ENCODE measurements at places on chromosomes 13 and 19.

DNA sequence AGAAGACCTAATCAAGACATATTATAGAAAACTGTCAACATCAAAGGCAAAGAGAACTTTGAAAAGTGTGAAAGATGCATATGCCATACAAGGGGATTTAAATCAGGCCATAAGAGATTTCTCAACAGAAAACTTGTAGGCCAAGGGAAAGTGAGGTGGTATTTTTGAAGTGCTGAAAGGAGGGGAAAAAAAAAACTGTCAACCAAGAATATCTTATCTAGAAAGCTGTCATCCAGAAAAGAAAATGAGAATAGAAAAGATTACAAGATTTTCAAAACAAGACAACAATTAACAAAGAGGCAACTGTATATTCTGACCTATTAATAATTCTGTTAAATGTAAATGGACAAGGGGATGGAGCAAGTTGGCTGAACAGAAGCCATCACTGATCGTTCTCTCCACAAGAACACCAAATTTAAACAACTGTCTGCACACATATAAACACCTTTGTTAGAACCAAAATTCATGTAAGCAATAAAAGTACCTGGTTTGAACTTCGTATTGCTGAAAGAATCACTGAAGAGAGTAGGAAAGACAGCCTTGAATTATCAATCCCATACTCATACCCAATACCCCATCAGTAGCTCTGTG, 880.1 kb upstream of the PCDH9 start:
- no peak for DNase-seq

DNA sequence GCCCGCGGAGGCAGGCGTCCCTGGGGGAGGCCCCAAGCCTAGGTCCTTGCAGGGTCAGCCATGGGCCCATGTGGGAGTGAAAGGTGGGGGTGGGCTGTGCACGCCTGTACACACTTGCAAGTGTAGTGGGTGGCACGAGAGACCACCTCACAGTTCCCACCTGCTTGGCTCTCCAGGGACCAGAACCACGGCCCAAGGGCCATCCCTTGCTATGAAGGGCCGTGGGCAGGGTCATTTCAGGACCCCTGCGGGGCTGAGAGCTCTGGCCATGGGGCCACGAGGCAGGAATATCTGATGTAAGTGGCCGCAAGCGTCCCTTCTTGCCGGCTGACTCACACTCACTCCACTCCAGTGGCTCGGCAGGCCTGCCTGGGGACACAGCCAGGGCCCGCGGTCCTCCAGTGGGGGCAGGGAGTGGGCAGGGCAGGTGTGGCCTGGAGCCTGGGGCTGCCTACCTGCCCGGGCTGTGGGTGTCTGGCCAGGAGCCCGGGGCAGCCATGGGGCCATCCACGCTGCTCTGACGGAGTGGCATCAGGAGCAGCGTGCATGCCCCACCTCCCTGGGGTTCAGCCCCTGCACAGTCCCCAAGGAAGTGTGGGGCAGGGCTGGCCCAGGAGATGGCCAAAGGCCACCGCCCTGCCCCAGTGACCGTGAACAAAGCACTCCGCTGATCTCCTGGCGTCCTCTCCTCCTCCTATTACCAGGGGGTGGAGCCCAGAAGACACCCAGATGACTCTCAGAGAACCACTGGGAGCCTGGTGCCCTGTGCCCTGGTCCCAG, 8.6 kb upstream of the MKNK2 start:
- DNase-seq: no peak

GRCh38 chr13:40664350-40665125, 1.9 kb downstream of the FOXO1 start:
- DNase-seq: no peak

GRCh38 chr13:74114202-74114601, 20.0 kb downstream of the KLF12 start:
- no peak for DNase-seq

DNA sequence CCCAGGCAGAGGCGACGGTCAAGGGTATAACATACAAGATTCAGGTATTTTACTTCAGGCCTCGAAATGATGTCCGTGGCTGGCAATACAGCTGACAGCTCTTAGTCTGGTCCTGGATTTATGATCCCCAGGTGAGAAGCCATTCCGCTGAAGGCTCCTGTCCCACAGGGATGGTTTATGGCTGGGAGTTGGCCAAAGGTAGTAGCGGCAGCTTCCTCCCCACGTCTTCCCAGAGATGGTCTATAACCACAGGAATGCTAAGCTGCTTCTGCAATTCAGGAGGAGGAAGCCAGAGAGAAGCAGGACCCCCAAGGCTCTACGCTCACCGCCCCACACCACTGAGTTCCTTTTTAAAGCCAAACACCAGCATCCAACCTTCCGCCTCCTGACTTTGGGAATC, 27.1 kb downstream of the OLFM2 start:
- no peak for DNase-seq

GRCh38 chr19:10514211-10515145, 2.8 kb downstream of the S1PR5 start:
- no peak for DNase-seq

DNA sequence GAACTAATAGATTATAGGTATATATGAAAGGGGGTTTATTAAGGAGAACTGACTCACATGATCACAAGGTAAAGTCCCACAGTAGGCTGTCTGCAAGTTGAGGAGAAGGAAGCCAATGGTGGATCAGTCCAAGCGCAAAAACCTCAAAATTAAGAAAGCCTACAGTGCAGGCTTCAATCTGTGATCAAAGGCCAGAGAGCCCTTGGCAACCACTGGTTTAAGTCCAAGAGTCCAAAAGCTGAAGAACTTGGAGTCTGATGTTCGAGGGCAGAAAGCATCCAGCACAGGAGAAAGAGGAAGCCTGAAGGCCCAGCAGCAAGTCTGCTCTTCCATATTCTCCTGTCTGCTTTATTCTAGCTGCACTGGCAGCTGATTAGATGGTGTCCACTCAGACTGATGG, 721.3 kb upstream of the PCDH9 start:
- DNase-seq: no peak

DNA sequence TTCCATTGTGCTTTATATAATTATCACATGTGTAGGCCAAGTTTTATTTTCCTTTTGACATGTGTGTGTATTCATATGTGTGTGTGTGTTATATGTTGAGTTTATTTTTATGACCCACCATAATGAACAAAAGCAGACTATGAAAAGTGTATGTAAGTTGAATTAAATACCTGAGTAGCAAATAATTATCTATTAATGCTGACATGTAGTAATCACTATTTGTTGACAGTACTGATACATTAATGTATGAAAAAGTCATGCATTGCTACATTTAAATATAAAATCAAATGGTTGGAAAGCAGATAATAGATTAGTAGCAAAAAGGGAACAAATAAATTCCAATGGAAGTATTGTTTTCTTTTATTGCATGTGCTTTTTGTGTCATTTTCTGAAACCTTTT, 1948.5 kb upstream of the PCDH20 start:
- DNase-seq: no peak

DNA sequence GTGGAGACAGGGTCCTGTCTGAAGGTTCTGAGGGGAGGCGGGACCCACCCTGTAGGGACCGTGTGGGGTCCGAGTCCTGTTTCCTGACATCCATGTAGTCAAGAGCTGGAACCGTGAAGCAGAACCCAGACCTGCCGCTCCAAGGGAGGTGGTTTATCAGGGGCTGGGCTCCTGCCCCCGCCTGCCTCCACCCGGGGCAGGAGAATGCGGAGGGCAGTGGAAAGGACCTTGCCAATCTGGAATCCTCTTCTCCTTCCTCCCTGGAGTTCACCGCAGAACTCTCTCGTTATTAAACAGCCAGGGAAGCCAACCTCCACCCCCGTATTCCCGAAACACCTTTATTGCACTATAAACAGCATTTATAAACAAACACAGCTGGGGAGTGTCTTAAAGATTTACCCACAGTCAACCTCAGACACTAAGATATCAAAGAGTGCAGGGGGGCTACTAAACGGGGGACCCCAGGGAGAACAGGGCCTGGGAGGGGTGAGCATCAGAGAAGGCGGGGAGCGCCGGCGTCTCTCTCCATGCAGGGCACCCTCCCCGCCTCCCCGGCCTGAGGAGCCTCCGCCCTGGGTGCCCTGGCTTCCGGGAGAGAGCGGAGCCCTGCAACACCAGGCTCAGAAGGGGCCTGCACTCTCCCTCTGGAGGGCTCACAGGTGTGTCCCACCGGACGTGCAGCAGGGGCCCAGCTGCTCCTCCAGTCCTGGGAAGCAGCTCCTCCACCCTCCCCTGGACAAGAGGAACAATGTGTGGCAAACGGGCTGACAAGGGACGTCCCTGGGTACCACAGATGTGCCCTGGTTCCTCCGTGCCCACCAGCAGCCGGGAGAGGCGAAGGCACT, 3.6 kb downstream of the C2CD4C start:
- no peak for DNase-seq

DNA sequence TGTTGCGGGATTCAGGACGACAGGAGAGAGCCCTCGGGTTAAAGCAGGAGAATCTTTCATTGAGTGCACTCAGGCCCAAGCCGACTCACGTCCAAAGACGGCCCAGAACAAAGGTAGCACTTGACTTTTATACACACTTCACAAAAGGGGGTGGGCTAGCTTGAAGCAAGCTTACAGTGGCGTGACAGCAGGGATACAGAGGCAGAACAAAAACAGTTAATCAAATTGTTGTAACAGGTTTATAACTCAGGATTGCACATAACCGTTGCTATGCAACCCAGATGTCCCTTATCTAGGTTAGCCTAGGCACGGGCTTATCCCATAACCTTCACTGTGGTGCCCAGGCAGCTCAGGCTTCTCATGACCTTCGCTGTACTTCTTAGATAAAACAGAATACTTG, 2.0 kb downstream of the MED25 start:
- peak; percentile 33 for DNase-seq

- no peak for DNase-seq
These were observed 5.7 kb upstream of the ZNF792 start for GRCh38 chr19:34969721-34970120.

DNA sequence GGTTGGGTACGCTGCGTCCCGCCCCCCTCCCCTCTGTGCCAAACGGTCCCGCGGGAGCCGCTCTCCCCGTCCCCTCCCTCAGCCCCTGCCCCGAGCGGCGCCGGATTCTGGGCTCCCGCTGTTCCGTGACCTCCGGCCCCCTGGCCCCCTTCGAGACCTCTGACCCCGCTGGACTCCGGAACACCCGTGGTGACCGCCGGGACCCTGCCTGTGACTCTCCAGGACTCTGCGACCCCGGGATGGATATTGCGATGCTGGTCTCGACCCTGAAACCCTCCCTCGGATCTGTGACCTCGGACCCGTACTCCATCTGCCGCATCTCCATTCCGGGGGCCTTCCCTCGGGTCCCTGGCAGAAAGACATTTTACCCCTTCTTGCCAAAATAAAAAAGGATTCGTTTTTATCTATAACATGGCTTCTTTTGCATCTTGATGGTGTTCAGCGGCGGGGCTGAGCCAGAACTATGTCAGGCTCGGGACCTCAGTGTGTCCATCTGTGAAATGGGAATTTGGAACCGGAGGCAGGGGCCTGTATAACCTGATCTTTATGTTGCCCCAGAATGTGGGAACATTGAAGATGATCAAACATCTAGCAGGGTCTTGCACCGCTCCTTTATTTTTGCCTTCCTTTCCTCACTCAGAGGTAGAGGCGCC, 654 bp upstream of the MEGF8 start:
- DNase-seq: no peak

- DNase-seq: no peak
These were observed 16.0 kb upstream of the QTRT1 start for GRCh38 chr19:10685210-10685609.

GRCh38 chr19:50496189-50497021, 14.6 kb downstream of the JOSD2 start:
- no peak for DNase-seq

- DNase-seq: no peak
These were observed 23.9 kb upstream of the CXCL17 start for GRCh38 chr19:42466521-42467182.

DNA sequence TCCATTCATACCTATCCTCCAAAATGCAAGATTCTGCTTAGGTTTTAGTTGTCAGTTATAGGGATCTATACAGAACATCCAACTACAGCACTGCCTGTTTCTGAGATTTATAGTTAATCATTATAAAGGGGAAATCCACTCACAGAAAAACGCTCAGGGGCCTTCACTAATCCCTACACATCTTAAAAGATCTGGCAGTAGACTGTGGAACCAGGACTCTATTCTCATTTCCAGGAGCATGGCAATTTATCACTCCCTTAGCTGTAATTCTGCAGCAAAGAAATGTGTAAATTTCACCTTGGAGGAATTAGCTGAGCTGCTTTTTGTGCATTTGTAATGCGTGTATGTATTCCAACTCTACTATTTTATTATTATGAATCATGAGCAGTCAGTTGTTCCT, 1128.1 kb upstream of the PRR20A start:
- DNase-seq: no peak

DNA sequence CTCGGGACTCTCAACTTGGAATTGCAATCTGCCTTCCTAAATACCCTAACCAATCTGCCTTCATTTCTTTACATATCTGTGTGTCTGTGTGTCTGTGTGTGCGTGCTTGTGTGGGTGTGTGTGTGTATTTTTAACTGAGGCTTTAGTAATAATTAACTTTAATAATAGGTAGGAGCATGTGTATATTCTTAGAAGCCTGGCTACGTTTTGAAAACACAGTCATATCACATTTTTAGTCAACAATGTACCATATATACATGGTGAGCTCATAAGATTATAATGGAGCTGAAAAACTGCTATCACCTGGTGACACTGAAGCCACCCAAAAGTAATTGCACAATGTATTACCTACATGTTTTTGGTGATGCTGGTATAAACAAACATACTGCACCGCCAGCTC, 65.4 kb upstream of the ATXN8OS start:
- DNase-seq: no peak

DNA sequence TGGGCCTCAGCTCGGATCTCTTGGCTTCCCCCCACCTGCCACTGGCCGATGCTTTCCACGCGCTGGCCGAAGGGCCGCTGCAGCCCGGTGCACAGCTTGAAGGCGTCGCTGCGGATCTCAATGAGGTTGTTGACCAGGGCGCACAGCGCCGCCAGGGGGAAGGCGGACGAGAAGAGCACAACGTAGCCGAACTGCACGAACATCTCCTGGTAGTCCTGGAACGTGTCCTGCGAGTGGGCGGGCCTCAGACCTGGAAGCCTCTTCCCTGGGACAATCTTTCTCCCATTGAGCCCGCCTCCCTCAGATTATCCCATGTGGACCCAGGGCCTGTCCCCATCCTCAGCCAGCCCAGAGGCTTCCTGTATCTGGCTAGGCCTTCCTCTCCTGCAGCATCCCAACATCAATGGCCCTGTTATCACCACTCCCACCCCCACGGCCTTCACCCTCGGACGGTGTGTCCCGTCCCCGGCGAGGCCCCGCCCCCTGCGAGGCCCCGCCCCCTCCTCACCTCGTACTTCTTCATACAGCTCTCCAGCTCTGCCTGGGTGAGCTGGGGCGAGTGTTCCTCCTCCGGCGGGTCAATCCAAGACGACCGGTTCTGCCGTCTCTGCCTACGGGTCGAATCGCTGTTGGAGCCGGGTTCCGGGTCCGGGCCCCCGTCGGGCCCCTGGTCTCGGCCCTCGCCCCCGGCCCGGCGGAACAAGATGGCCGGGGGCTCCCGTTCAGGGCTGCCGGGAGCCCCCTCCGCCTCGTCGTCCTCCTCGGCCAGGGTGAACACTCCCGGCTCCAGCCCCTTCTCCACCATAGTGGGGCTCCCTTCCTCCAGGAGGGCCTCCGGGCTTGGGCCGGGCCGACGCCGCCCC, 6.8 kb downstream of the ANO8 start:
- DNase-seq: no peak

All from NCI-H1436 treated with DMSO at 0.1 percent for 48 hours (cell line).